Mesenteric fat pad (tissue), 1 donor: ENCODE measurements at places on chromosomes 12 and 14.

GRCh38 chr12:622416-622815 lies 40.8 kb downstream of the NINJ2 start:
- no peak for DNase-seq

DNA sequence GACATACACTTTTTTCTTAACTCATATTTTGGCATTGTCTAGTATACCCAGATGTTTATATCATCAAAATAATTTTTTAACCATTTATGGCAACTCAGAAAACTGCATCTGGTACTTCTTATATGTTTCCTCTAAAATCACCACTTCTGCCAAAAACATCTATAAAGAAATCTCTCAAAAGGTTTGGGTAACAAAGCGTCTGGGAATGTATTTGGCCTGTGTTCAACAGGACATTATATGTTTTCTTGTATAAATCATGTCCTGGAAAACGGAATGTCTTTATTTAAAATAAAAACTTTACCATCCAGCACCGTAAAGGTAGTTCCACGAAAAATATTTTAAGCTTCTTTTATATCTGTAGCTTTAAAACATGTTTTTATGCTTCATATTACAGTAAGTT lies 36.1 kb upstream of the FBLN5 start:
- no peak for DNase-seq

DNA sequence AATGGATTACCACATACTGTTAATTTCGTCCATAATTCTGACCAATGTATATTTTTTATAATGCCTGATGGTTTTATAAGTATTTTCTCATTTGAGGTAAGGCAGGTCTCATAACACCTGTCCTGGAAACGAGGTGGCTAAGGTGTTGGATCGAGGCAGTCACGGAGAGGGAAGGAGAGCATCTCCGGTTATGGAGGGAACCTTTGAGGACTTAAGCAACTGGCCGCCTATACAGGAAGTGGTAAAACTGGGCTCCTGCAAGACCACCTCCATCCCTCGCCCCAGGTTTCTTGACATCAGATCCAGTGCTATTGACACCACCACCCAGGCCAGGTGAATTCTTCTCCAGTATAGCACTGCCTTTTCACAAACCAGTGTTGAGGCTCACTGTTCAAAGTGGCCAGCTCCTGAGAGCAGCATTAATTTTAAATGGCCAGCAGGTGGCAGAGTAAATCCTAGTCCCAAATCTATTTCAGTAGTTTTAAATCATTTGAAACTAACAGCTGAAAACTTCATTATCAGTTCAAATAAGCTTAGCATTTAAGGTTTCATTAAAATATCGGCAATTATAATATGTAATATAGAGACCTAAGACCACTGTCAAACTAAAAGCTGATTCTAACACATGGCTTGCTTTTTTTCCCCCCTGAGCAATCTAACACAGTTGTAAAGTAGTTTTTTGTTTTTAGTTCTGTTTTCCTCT lies 100.8 kb downstream of the PPM1A start:
- DNase-seq: no peak

DNA sequence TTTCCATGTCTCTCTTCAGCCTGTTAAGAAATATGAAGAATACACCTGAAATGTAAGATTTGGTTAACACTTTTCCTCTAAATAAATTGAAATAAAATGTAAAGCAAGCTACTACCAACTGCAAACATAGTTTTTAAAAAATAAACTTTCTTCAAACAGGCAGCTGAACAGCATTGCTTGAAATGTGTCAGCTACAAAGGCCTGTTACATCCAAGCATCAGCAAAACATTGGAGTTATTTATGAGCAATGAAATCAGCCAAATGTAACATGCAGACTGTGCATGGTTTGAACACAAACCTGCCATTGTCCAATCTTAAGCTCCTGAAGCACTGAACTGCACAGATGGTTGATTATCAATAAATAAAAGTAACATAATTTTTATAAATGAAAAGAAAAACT lies 291.3 kb downstream of the ACSS3 start:
- no peak for DNase-seq
